ENCODE measurements at places on chromosomes 2 and 18.

DNA sequence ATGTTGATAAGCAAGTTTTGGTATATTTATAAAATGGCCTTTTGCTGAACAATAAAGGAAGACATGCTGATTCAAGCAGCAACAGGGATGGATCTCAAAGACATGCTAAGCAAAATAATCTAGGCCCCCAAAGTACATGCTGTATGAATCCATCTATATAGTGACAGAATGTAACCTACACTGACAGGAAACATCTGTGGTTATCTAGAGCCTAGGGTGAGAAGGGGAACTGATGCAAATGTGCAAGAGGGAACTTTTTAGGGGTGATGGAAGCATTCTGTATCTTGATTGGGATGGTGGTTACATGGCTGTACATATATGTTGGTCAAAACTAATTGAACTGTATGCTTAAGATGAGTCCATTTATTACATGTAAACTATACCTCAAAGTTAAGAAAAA lies 24.2 kb downstream of the CNRIP1 start:
- DNase-seq = no peak

DNA sequence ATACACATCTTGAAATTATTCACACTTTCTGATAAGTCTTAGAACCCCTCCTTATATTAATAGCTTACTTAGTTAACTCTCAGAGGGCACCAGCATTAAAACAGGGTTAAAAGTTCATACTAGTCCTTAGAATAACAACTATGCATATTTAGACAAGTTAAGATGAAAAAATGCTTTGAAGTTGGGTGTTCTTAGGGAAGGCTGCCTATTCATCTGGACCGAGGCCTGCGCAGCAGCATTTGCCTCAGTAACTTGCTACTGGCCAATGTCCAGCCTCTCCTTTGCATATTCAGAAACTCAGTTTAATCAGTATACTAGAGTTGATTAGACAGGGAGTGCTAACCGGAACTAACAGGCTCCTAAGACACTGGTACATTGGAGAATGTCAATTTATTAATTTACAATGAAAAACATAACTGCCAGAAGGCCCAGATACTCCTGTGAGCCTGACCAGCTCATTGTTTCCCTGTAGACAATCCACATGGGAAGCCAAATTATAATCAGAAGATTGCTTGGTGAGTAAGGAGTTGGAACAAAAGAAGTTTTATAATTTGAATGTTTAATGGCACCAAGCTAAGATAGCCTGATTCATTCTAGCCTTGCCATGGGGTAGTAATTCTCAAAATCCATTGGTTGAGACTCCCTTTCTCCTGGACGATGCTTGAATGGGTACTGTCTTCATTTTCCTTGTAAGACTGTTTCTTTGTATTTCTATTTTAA lies 48.9 kb downstream of the DYNC1I2 start:
- DNase-seq = no peak

GRCh38 chr2:236259371-236259770 lies 4.8 kb downstream of the ASB18 start:
- DNase-seq = no peak

DNA sequence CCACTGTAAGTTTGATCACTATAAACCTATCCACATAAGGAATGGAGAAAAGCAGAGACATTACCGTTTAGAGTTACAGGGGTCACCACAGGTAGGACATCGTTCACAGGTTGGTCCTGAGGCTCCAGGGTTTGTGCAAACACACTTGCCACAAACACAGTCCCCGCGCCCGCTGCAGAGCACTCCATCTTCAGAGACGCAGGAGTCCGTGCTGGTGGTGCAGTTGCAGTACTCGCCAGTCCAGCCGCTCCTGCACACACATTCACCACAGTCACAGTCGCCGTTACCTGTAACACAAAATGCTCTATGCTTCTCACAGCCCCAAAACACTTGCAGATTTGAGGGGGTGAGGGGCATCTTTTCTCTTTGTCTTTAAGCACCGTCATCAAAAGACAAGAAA lies 63.9 kb upstream of the PLA2R1 start:
- DNase-seq = no peak

- no peak for DNase-seq
Observed at GRCh38 chr2:43685357-43685756, 9.1 kb upstream of the C1GALT1C1L start.

DNA sequence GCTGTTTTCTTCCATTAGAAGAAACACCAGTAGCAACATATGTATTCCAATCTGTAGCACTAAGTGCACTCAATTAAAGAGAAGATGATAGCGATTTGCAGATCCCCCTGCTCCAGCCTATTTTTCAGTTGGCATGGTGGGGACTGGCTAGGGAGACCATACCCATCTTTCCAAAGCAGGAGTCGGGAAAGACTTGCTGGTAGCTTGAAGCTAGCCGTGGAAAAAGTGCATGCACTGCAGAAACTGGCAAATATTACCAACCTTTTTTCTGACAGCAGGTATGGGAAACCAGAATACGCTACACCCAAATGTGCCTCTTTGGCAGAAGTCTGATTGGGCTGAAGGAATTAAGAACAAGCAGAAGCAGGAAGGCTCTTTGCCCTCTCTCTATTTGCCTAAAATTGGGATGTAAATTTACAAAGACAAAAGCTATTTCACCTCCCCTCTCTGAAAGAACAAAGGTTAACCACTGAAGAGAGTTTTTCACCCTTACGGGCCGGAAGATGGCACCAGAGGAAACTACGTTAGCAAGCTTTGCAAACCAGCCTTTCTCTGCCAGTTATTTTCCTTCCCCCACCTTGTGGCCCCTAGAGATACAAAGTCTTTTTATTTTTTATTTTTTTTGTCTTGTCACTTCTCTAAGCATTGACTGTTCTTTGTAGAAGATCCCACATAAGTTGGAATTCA lies 273.1 kb downstream of the DLGAP1 start:
- peak; percentile 73 for DNase-seq

DNA sequence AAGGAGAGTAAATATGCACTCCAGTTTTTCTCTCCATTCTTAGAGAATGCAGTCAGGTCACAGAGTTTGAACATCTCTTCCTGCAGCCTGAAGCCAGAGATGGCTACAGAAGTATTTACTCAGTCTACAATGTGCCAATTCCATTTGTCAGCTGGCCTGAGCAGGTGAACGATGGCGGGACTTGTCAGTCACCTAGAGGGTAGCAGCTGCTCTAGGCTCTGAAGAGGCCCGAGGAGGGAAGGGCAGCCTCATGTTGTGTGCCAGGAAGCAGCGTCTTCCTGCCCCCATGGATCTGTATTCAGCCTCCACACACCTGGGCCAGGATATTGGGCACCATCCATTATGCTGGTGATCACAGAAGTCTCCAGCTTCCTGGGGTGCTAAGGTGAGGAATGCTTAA lies 316.7 kb upstream of the CHAC2 start:
- no peak for DNase-seq

GRCh38 chr2:44107974-44108373 lies 60.7 kb upstream of the PPM1B start:
- DNase-seq = no peak

- no peak for DNase-seq
Observed at GRCh38 chr2:187982668-187983067, 309.0 kb upstream of the GULP1 start.

DNA sequence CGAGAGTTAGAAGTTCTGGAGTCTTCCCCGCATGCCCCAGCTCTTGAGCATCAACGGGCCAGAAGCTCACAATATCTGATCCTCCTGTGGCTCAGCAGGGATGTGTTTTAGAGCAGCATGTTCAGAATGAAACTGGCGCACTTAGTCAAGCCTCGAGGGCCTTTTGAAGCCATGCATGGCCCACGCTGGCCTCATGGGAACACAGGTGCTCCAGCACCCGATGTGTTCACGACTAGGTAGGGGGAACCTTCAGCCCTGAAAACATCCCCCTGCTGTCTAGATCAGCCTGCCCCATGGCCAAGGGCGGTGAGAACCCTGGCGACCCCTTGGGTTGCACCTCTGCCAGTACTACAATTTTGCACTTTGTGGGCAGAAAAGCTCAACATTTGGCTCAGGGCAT lies 32.8 kb downstream of the MSH6 start:
- no peak for DNase-seq

DNA sequence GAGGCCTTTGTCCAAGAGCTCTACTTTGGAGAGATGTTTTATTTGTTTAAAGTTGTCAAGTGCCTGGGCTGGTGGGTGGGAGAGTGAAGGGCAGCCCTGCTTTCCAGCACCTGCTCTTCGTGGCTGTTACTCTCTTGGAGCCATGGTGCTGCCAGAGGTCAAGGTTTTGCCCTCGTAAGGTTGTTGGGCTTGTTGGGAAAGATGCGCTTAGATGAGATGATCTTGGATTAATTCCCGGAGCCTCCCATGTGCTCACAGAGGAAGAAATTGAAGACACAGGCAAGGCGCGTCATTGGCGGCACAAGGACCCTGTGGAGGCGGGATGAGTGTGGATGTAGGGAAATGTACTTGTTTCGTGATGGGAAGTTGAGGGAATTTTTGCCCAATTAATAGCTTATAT lies 27.9 kb downstream of the ZCCHC2 start:
- DNase-seq = no peak

DNA sequence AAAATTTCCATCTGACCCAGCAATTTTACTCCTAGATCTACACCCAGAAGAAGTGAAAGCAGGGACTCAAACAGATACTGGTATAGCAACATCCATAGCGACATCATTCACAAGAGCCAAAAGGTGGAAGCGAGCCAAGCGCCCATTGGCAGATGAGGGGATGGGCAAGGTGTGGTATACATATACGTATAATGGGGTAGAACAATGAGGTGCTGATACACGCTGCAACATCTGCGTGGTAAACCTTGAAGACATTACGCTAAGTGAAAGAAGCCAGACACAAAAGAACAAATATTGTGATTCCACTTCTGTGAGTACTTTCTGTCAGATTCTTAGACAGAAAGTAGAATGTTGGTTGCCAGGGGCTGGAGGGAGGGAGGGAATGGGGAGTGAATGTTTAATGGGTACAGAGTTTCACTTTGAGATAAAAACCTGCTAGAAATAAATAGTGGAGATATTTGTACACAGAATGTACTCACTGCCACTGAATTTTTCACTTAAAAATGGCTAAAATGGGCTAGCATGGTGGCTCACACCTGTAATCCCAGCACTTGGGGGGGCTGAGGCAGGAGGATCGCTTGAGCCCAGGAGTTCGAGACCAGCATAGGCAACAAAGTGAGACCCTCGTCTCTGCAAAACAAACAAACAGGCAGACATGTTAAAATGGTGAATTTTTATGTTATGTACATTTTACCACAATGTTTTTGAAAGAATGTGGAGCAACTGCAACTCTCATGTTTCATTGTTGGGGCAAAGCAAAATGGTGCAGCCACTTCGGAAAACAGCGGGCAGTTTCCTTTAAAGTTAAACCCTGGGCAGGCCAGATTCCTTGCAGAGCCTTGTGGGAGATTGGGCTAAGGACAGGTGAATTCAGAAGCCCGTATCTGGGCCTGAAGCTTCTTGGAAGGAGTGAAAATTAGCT lies 103.4 kb upstream of the MYCN start:
- no peak for DNase-seq

DNA sequence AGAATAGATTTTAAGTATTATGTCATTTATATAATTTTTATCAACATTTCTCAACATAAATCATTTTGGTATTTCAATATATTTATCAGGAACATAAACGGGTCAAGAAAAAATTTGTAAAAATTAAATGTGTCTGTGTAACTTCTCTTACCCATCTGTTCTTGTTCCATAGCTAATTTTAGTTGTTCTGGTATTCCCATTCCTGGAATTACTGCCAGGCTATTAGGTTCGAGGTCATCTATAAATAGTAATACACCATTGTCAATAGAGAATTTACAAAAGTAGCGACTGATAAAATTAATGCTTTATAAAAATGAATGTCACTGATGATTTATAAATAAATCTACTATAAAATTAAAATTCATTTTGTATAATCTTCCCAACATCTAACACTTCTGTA lies 21.5 kb downstream of the SFT2D3 start:
- DNase-seq = no peak

DNA sequence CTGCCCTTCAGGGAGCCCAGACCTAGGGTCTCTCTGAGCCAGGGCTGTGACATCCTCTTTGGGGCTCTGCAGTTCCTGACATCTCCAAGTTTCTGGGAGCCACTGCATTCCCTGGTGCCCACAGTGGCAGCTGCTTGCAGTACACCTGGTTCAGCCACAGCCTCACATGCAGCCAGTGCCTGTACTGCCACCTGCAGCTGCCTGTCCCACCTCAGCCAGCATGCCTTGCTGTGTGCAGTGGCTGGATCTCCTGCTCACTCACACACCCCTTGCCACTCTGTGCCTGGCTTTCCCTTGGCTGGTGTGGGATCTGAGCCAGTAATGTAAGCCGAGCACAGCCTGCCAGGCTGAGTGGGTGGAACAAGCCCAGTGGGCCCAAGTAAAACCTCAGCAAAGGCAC lies 1288.7 kb downstream of the CNTNAP5 start:
- DNase-seq = peak; percentile 30

DNA sequence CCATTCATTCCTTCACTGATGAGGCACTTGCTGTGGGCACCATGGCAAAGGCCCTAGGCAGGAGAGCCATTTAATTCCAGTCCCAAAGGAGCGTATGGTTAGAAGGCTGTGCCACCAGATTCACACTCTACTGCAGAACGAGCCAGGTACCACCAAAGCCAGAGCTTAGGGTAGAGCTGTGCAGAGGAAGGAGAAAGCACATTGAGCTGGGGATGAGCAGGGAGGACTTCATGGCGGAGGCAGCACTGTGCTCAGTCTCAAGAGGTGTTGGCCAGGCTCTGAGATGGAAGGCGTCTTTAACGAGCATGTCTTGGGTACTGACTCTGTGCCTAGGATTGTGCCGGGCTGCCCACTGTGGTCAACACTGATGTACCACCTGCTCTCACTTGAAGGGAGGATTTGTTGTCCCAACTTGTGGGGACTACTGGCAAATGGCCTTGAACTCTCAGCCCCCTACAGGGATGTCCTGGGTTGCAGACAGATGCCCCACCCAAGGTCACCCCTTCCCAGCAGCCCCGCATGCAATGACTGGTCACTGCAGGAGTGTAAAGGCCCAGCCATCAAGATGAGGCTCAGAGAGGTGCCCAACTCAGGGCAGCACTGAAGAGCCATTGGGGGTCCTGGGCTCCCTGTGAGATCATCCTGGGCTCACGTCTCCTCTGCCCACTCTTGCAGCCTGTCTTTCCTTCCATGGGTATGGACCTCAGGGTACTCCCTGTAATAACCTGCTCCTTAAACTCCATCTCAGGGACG lies 251.4 kb downstream of the GLI2 start:
- DNase-seq = no peak

GRCh38 chr18:35639296-35639695 lies 57.8 kb downstream of the GALNT1 start:
- DNase-seq = no peak

- DNase-seq = no peak
Observed at GRCh38 chr2:47083005-47083404, 72.1 kb downstream of the STPG4 start.

- no peak for DNase-seq
Observed at GRCh38 chr2:191015239-191015638, 1.3 kb upstream of the STAT1 start.
